ENCODE measurements at places on chromosomes 12 and 14.
A peak's percentile ranks its signal among the peaks of the same experiment; 100 is the strongest.

GRCh38 chr14:68312884-68313610, 479.8 kb downstream of the ZFP36L1 start:
- DNase-seq: peak; percentile 51

- no peak for DNase-seq
Measured at GRCh38 chr12:5395443-5396271, 36.3 kb upstream of the NTF3 start.

- DNase-seq: no peak
Measured at GRCh38 chr14:81682134-81682533, 148.5 kb upstream of the SEL1L start.

GRCh38 chr14:105374389-105374788, 23.9 kb upstream of the TEX22 start:
- no peak for DNase-seq

DNA sequence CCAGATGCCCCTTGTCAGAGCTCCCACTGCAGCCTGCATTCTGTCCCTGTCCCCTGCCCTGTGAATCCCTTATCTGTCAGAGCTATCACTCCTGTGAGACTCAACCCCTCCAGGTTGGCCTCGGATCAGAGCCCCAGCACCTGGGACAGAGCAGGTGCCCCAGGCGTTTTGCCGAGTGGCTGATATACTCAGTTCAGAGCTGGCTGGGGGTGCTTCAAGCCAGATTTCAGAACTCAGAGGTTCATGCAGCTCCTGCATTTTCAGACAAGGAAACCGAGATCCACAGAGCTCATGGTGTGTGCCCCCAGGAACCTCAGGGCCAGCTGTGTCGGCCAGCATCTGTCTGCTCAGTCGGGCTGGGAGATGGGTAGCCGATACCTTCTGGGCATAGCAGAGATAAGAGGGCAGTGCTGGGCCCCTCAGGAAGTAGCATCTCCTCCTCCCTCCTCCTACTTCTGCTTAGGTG, 228.0 kb upstream of the RTL1 start:
- no peak for DNase-seq

- no peak for DNase-seq
Measured at GRCh38 chr14:94239406-94239805, 53.7 kb downstream of the SERPINA10 start.

- DNase-seq: no peak
Measured at GRCh38 chr12:85820101-85820500, 16.1 kb downstream of the RASSF9 start.

GRCh38 chr14:105171004-105171673, 2.6 kb upstream of the JAG2 start:
- no peak for DNase-seq

DNA sequence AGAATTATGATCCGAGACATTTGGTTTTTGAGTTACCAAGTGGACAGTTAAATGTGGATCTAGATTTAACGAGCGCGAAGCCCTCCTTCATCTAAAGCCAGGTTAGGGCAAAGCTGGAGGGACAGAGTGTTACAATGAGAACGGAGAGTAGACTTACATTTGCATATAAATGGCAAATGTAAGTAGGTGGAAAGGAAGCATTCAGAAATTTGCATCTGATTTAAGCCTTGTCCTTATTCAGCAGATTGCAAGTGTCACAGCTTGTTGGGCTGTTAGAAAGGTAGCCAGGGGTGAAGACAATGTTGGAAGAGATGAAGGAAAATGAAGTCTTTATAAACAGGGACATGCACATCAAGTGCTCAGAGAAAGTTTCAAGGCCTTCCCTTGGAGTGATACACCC, 806.2 kb downstream of the GALC start:
- no peak for DNase-seq

- DNase-seq: no peak
Measured at GRCh38 chr14:98433436-98433835, 838.6 kb downstream of the BCL11B start.

DNA sequence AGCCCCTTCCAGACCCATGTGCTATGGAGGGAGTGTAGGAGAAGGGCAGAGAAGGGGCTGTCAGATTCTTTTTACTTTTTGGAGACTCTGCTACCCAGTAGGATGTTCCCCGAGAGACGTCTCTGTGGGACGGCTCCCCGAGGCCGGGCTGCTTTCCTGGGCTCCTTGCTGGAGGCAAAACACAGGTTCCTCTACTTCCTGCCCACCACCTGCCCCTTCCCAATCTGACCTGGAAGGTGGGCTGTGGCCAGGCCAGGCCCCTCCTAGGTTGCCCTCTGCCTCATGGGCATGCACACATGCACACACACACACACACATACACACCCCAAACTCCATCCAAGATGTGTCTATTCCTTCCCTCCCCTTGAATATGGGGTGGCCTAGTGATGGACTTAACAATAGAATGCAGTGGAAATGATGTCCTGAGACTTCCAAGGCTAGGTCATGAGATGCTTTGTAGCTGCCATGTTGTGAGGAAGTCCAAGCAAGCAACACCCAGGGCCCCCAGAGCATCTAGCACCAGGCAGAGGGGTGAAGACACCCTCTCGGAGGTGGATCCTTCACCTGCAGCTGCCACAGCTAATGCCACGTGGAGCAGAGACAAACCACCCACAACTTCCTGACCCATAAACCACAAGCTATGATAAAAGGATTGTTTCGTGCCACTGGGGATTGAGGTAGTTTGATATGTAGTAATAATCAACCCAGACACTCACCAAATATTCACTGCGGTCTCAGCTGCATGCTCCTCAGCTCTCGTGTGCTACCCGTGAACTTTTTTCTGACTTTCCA, 1.6 kb upstream of the ASB2 start:
- peak; percentile 89 for DNase-seq

- DNase-seq: no peak
Measured at GRCh38 chr14:101553931-101554330, 7.4 kb upstream of the DIO3 start.

DNA sequence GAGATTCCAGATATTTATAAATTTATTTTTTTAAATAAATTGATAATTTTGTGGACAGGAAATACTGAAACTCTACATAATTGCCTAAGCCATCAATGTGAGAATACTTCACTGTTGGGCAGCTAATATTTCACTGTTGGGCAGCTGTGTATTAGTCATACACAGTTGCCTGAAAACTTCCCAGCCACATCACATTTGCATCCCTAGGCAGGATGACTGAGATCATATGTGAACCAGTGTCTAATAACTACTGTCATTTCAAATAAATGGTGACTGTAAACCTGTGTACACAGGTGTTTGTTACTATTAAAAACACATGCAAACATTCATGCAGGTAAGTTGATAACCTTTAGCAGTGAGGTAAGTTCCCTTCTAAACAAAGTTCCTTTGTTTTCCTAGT, 43.9 kb downstream of the TMTC3 start:
- DNase-seq: no peak

DNA sequence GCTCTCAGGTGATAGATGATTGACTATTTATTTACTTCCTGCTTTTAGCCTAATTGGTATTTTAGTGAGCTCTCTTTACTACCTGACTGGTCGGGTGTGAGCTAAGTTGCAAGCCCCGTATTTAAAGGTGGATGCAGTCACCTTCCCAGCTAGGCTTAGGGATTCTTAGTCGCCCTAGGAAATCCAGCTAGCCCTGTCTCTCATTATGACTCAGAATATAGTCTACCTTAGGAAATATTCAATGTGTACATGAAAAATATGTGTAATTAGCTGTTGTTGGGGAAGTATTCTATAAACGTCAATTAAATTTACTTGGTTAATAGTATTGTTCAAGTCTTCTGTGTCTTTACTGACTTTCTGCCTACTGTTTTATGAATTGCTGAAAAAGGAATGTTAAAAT, 306.9 kb upstream of the DIO2 start:
- no peak for DNase-seq

- no peak for DNase-seq
Measured at GRCh38 chr12:115988212-115988611, 289.3 kb downstream of the MED13L start.

GRCh38 chr14:64556526-64556925, 6.8 kb downstream of the PPP1R36 start:
- DNase-seq: no peak

DNA sequence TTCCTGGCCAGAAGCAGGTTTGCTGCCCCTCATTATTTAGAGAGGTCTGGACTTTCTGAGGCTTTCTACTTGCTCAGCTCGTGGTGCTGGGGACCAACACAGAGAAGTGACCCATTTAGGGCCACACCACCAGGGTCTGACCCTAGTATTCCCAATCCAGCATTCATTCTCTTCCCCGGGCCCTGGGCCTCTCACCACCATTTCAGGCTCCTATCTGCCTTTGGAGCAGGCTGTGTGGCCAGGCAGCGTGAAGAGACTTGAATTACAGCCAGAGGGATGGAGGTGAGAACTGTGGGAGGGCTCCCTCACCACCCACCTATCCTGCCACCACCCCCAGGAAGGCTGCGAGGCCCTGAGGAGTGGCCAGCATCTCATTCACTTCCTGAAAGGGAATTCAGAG, 24.6 kb downstream of the FAM222A start:
- DNase-seq: no peak

- DNase-seq: no peak
Measured at GRCh38 chr12:65269603-65270002, 8.9 kb upstream of the MSRB3 start.

DNA sequence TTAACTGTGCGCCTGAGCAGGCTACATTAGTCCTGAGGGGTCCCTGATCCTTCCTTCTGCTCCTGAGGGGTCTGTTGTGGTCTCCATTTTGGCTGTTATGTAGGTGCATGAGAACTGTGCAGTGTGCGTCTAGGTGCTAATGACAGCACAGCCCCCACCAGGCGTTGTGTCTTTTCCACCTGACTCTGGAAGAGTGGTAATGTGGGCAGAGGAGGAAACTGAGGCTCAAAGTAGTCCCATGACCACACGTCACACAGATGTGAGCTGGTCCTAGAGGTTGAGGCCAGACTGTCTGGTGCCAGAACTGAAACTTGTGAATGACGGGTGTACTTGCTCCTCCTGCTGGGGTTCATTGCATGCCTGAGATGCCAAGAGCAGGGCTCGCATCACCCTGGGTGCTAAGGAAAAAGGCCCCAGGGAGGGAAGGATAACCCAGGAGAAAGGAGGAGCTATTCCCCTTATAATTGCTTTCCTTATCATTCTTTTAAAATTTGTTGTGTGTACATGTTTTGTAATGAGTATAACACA, 111.8 kb downstream of the SLC25A47 start:
- no peak for DNase-seq

DNA sequence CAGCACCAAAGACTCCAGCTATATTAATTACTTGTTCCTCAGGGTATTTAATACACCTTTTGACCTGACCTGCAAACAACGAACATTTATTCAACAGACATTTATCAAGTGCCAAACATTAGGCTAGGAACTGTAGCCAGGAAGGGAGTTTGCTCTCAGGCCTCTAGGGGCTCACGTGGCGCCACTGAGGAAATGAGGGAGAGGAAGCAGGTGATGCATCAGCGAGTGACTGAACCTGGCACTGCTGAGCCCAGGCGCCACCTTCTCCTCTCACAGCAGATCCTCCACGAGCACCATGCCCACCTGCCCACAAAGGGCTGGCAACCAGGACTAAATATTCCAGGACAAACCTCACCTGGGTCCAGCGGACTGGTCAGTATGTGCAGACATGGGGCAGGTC, 50.2 kb downstream of the SETD3 start:
- peak; percentile 25 for DNase-seq

GRCh38 chr14:78637489-78637888, 467.3 kb downstream of the NRXN3 start:
- no peak for DNase-seq

GRCh38 chr12:41286426-41286825, 98.3 kb downstream of the PDZRN4 start:
- DNase-seq: no peak

GRCh38 chr12:71627438-71628002, 36.1 kb downstream of the ZFC3H1 start:
- DNase-seq: no peak

GRCh38 chr14:95956601-95957460, 80.2 kb downstream of the TUNAR start:
- DNase-seq: no peak

DNA sequence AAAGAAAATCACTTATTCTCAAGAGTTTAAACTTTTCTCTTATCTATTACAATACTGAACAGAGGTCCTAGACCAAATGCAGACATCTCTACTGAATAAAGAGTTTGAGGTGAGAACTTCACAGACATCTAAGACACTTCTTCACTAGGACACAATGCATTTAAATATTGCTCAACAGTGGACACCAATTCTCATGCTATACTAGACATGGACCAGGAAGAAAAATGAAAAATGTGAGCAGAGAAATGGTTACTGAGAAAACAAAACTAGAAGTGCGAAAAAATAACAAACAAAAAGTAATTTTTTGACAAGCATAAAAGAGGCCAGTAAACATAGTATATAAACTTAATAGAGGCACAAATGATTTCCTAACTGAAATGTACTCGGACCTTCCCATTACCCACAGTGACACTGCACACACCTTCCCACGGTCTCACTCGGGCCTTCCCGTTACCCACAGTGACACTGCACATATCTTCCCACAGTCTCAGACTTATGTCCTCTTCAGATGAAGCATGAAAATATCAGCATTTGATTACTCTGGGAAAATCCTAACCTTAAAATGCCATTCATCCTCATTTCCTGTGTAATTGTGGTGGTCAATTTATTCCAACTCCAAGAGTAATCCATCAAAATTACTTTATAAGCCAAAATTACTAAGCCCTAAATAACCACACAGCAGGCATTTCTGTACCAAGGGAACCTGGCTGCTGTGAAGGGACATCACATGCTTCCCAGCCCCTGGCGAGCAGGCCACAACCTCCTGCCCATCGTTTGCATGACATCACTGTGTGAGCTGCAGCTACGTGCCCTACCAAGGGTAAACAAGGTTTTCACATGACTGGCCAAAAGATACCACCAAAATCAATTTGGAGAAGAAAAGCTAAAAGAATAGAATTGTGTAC, 6.4 kb downstream of the SLC15A4 start:
- DNase-seq: no peak

DNA sequence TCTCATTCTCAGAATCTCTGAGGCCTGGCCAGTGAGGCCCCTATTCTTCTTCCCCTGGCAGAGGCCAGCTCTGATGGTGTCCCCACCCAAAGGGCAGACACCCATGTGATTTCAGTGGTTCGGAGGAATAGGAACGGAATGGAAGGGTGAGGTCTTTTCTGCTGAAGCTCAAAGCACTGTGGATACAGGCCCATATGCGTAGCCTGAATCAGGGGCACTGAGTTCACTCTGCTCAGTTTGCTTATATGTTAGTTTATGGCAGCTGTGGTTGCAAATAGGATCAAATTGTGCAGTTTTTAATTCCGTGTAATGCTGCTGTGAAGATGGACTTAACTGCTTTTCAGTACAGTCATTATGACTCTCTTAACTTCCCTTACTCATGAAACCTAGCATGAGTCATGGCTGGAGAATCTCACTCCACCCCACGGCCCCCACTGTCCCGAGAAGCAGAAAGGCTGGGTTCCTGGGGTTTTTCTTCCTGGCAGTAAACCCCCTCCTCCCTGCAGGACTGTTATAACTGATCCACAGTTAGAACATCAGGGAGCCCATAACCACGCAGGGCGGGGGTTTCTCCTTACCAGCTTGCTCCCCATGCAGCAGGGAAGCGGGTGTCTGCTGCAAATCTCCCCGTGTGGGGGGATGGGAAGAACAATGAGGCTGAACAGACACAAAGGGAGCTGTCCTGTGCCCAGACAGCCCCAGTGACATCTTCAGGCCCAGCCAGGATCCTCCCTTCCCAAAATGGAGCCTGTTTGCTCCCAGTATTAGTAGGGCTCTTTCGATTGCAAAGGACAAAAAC, 122.7 kb downstream of the SLC38A6 start:
- DNase-seq: peak; percentile 44
